ENCODE measurements at places on chromosomes 2 and 18.

DNA sequence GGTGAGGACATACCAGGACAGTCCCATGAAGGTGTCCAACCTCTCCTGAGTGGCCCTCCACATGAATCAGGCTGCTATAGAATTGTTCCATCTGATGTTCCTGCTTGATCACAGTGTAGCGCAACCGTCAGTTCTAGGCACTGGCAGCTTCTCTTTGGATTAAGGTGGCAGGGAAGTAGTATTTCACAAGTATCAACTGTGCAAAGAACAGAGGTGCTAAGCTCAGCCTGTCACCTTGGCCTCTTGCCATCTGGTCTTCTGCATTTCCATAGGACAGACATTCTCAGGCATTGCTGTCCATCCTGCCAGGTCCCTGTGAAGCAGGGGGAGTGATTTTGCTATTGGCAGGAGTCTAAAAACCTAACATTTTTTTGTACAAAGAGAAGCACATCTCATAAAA, 182.2 kb upstream of the EPAS1 start:
- DNase-seq: no peak

GRCh38 chr2:11329776-11330175, 14.7 kb downstream of the ROCK2 start:
- DNase-seq: no peak

- no peak for DNase-seq
Measured at GRCh38 chr2:74131901-74132300, 15.8 kb downstream of the BOLA3 start.

DNA sequence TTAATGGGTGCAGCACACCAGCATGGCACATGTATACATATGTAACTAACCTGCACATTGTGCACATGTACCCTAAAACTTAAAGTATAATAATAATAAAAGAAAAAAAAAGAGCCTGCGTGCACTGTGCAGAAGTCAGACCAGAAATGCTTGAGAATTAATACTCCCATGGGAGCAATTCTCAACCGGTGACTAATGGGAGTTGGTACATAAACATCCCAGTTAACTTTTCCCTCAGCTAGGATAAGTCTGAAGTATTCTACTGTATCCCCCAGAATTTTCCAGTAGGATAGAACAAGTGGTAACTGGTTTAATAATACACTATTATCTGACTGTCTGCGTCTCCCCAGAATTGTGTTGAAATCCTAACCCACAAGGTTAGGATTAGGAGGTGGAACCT, 113.6 kb upstream of the COL5A2 start:
- no peak for DNase-seq

DNA sequence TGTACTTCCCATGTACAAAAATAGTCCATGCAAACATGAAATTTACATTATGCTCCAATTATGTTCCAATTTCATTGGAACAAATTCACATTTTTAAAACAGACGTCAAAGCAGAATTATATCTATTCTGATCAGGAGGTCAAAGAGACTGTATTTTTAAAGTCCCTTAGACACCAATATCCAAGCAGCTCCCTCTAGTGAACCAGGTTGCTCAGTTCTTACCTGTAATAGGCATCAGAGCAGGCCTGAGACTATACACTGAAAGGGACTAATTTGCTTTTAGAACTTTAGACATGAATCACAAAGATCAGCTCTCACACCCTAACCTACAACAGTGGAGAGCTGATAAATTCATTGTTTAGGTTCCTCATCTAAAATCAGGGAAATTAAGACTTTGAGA, 273.9 kb downstream of the MBD2 start:
- DNase-seq: no peak

DNA sequence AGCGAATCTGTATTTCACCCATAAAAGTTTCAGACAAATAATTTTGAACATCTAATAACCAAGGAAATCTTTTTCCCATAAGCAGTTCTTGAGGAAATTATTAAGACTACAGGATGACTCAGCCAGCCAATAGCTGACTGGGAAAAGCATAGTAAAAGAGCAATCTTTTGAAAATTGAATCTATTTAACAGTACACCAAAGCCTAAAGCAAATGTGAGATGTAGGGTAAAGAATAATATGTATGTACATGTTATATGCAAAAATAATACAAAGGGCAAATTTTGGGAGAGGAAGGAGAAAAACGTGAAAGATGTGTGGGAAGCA, 12.6 kb upstream of the KDSR start:
- no peak for DNase-seq

GRCh38 chr18:433298-433697, 67.2 kb downstream of the COLEC12 start:
- no peak for DNase-seq

- no peak for DNase-seq
Measured at GRCh38 chr18:34122724-34123334, 101.9 kb downstream of the NOL4 start.

GRCh38 chr2:202750763-202751427, 116.1 kb downstream of the FAM117B start:
- no peak for DNase-seq

DNA sequence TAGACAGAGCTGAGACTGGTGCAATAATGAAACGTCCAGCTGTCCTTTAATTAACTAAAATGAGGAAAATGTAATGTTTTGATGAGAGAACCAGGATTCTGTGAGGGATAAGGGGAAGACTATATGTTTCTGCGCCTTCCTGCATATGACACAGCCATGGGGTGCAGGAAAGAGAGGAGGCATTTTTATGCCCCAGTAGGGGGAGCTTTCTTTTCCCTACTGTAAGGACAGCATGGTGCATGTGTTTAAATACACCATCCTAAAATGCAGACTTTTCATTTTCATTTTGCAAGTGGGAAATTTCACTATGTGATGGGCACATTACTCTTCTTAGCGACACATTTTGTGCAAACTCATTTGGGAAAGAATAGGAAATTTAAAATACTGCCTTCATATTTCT, 446.1 kb downstream of the ARHGAP15 start:
- no peak for DNase-seq

DNA sequence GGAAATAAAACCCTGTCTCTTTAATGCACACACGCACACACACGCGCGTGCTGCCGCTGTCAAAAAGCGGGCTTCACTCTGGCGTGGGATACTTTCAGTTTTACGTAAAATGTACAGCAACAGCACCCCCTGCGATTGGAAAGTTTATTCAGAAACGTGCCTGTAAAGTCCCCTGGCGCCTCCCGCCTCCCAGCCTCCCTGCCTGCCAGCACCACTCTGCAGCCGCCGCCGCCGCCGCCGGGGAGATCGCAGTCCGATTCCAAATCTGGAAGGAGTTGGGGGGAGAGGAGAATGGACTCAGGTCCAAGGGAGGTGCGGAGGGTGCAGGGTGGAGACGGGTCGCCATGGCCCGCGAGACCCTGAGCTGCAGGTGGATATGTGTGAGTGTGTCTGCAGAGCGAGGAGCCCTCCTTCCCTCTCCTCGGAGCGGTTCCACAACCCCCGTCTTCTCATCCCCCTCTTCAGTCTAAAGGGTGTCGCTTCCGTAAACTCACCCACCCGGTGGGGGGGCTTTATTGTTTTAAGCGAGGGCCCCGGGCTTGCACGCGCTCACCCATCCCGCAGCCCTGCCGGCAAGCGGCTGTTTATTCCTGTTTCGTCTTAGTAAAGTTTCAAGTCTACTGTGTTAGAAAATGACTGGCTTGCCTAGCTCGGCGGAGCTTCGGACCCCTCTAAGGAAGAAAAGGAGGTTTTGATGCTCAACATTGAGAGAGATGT, 1.8 kb upstream of the BCL11A start:
- DNase-seq: no peak

DNA sequence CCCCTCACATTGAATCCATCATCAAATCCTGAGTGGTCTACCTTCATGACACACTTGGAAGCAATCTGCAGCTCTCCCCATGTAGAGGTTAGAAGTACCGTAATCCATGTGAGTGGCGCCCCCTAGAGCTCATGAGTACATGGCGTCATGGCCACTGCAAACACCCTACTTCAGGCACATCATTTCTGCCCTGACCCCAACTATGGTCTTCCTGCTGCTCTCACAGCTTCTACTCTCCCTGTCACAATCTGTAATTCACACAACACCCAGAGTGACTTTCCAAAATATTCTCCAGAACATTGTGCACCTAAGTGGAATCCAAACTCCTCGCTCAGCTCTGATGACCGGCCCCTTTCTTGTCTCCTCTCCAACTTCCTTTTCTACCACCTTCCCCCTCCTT, 141.9 kb downstream of the ANKRD44 start:
- DNase-seq: peak; percentile 45

- no peak for DNase-seq
Measured at GRCh38 chr2:240996161-240996833, 2.1 kb upstream of the SNED1 start.

DNA sequence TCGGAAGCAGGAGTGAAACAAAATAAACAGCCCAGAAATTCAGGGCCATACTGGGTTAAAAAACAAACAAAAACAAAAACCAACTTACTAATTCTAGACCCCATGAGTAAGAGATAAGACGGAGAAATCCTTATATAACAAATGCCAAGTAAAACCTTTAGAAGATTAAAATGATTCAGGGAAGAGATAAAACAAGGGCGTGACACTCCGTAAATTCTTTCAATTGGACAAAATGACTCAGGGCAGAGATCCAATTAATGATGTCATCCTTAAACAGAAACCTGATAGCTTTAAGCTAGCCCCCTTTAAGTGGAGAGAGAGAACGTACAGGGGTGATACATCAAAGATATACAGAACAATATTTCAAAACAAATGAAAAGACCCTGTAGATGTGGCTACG, 317.4 kb downstream of the NBAS start:
- no peak for DNase-seq

- no peak for DNase-seq
Measured at GRCh38 chr2:218022131-218022850, 19.5 kb upstream of the TNS1 start.

- no peak for DNase-seq
Measured at GRCh38 chr2:223058952-223059716, 7.1 kb downstream of the KCNE4 start.

DNA sequence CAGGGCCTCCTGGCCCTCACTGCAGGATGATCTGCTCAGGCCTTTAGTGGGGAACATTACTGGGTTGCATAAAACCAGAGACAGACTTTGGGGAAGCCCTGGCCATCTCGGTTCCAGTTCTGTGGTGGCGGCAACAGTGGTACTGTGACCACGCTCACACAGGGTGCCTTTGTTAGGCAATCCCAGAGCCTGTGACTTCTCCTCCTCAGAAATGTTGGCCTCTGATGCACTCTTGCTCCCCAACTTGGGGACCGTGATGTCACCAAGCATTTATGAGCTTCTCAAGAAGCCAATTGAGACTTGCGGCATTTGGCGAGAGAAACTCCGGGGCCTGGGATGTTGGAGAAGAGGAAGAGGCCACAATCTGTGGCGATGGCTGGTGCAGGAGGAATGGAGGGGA, 80.9 kb upstream of the PKDCC start:
- DNase-seq: no peak

DNA sequence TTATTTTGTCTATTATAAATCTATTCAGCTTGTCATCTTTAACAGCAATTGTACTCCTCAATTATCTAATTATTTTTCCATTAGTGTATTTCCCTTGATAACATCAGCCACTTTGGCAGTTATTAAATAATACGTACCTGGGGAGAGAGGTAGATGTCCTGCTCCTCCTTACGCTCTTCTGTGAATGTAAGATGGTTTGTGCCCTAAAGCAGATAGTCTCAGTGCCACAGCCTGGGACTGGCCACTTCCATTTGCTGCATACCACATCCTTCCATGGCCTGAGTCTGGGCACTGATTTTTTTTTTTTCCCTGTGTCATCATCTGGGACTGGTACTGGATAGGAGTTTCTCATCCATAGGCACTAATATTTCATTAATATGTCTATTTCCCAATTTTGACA, 632.4 kb upstream of the LRRTM4 start:
- DNase-seq: no peak

GRCh38 chr2:75055820-75056675, 97.6 kb downstream of the POLE4 start:
- no peak for DNase-seq

DNA sequence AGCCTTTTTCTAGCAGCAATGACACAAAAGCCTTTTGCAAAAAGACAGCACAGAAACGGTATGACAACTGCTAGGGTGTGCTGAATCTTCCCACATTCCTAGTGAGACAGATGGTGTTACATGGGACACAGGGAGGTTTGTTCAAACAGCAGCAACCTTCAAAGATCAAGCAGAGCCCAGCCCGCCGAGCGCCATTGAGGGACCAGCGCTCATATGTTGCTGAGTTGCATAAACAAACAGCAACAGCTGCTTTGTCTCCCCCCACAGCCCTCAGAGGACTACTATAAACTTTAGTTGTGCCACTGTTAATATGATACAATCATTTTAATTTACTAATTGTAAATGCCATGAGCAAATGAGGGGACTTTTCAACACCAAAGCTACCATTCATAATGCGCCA, 117.7 kb downstream of the ZEB2 start:
- no peak for DNase-seq

DNA sequence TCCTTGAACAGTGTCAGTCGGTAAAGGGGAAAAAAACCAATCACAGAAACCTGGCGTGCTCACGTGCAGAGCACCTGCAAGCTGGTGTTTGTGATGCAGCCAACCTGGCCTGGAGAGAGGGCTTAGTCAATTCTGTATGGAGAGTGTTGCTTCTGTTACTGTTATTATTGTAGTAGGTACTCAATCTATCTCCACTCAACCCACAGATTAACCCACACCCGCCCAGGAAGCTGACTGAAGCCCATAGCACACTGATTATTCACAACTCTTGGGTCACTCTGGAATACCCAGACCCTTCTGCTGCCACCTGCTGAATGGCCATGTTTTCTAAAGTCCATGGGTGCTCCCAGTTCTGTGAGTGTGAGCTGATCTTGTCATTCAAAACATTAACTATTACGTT, 53.9 kb downstream of the TNFRSF11A start:
- DNase-seq: no peak

GRCh38 chr2:17805166-17805565, 11.1 kb upstream of the MSGN1 start:
- no peak for DNase-seq

DNA sequence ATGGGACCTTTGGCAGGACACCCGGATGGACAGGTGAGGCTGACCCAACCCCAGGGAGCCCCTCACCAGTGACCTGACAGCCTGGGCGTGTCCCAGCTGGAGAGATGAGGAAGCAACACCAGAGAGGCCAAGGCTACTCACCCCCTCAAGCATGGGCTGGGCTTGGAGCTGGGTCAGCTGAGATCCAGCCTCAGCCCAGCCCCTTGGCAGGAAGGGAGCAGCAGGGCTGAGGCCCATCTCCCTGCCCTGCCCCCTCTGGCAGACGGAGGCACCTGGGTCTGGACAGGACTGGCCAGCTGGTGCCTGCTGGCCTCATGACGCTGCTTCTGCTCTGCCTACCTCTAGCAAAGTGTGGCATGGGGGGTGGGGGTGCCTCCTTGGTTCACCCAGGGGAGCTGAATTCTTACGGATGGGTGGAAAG, 37.8 kb downstream of the HS6ST1 start:
- no peak for DNase-seq

All from stimulated activated CD8-positive, alpha-beta memory T cell treated with anti-CD3 and anti-CD28 coated beads, Interleukin-7, amount 100 ng/mL, for 48 hours (primary cell).